ENCODE measurements at places on chromosomes 1 and 21. TPM values are rescaled to one million over a fixed set of nuclear protein-coding genes. Genes with fewer than 3 reads are reported as not detected.

- H3K36me3 ChIP-seq: no peaks in the 10 kb centered on the region
- no peaks in the 10 kb centered on the region for H3K4me1 ChIP-seq
- H3K27me3 ChIP-seq: peaks cover 9% of the 10 kb centered on the region
- peak; percentile 53 for DNase-seq
Measured at GRCh38 chr1:167043752-167044488, 46.3 kb downstream of the GPA33 start.

Gene S100A1
- total RNA-seq: 0.29 TPM

Gene SORT1
- total RNA-seq: 45.1 TPM

GRCh38 chr1:66206563-66207144 lies 327.3 kb upstream of the SGIP1 start:
- H3K4me1 ChIP-seq: peaks cover 12% of the 10 kb centered on the region
- H3K27me3 ChIP-seq: no peaks in the 10 kb centered on the region
- peak overlapping the region; percentile 72 for H3K27ac ChIP-seq
- H3K36me3 ChIP-seq: no peaks in the 10 kb centered on the region
- no peak overlapping the region for H3K4me3 ChIP-seq

DNA sequence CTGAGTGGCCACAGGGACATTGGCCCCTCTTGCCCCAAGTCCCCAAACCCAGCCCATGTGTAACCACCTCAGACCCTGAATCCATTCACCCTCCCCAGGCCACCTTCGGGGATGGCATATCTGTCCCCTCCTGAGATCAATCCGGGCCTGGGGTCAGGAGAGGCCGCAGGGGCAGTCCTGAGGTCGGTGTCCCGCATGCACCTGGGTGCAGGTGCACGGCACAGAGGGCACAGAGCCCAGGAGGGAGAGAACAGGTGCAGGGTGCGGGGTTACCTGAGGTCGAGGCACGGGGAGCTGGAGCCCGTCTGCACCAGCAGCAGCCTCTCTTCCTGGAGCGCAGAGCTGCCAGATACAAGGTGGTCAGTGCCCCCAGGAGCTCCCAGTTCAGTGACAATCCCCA lies 16.8 kb downstream of the PANK4 start:
- H3K4me3 ChIP-seq: no peak overlapping the region
- no peak for DNase-seq
- no peaks in the 10 kb centered on the region for H3K4me1 ChIP-seq
- H3K27me3 ChIP-seq: peaks cover 14% of the 10 kb centered on the region

Gene C8A
- total RNA-seq: not detected

Gene CHI3L1
- total RNA-seq: 932 TPM

- H3K36me3 ChIP-seq: peaks cover 58% of the 10 kb centered on the region
- no peaks in the 10 kb centered on the region for H3K27me3 ChIP-seq
- no peak overlapping the region for H3K4me3 ChIP-seq
- no peak overlapping the region for H3K27ac ChIP-seq
Measured at GRCh38 chr1:198291036-198291435, 134.2 kb downstream of the NEK7 start.

Gene C1orf141
- not detected for total RNA-seq

Gene ANKRD45
- total RNA-seq: not detected

GRCh38 chr1:229984992-229985612 lies 81.9 kb upstream of the GALNT2 start:
- no peak for DNase-seq
- no peaks in the 10 kb centered on the region for H3K36me3 ChIP-seq
- no peaks in the 10 kb centered on the region for H3K27me3 ChIP-seq
- no peak overlapping the region for H3K4me3 ChIP-seq

Gene AKT3
- 38.7 TPM for total RNA-seq

Gene MYBPH
- total RNA-seq: 0.29 TPM

DNA sequence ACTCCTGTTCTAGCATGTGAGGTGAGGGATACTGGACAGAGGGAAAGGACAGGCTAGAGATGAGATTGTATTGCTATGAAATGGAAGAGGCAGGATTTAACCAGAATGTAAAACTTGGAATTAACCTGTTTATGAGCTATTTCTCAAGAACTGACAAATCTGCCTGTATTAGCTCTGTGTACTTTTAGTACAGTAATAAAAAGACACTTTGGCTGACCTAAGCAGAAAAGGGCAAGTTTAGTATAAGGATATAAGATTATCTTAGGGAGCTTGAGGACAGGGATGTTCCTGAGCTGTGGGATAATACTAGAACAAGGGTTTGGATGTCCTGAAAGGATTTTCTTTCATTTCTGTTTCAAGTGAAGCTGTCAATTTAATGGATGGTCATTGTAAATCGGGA lies 11.2 kb downstream of the ZCCHC17 start:
- peaks cover 20% of the 10 kb centered on the region for H3K36me3 ChIP-seq
- H3K27ac ChIP-seq: no peak overlapping the region
- no peak overlapping the region for H3K4me3 ChIP-seq

DNA sequence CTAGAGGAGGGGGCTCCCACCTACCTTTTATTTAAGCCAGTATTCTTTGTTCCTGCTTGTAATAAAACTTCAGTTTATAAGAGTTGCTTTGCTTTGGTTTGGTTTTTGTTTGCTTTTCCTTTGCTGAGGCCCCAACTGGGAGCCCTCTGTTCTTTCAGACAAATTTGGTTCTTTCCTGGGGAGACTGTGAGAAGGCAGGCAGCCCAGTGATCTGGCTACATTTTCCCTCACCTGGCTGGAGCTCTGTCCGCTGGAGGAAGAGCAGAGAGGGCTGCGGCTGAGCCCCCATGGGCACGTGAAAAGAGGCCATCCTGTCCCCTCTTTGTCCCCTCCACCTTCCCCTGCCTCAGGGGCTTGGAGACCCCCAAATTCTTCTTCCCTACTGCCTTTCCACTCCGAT lies 7.3 kb upstream of the SFN start:
- H3K27me3 ChIP-seq: no peaks in the 10 kb centered on the region
- no peak overlapping the region for H3K4me3 ChIP-seq
- H3K36me3 ChIP-seq: peaks cover 44% of the 10 kb centered on the region

DNA sequence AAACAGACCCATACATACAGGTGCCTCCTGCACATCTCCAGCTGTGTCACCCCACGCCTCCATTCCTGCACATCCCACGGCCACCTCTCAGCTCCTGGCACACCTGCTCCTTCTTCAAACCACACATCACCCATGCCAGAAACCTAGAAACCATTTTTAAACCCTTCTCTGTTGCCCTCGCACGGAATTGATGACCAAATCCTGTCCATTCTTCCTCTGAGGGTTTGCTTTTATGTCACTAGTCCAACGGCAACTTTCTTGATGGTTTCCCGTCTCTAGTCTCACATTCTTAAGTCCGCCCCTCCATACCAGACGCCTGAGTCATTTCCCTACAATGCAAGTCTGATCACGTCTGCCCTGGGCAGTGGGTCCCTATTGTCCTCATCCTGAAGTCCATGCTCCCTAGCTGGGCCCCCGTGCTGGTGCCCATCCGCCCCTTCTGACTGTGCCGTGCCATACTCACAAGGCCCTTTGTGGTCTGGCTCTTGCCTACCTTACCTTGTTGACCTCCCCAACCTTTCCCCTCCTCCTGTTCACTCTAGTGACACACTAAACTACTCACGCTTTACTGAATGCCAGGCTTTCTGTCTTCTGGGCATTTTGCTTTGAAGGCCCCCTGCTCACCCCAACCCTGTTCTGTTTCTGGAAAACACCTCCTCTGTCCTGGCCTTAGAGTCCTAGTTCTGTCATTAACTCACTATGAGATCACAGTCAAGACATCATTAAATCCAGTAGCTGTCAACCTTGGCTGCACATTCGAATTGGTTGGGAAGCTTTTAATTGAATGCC lies 17.6 kb downstream of the SLC2A1 start:
- peak overlapping the region; percentile 96 for H3K27ac ChIP-seq
- peak; percentile 87 for DNase-seq
- peak overlapping the region; percentile 25 for H3K4me3 ChIP-seq
- no peaks in the 10 kb centered on the region for H3K27me3 ChIP-seq
- H3K36me3 ChIP-seq: peaks cover 11% of the 10 kb centered on the region

DNA sequence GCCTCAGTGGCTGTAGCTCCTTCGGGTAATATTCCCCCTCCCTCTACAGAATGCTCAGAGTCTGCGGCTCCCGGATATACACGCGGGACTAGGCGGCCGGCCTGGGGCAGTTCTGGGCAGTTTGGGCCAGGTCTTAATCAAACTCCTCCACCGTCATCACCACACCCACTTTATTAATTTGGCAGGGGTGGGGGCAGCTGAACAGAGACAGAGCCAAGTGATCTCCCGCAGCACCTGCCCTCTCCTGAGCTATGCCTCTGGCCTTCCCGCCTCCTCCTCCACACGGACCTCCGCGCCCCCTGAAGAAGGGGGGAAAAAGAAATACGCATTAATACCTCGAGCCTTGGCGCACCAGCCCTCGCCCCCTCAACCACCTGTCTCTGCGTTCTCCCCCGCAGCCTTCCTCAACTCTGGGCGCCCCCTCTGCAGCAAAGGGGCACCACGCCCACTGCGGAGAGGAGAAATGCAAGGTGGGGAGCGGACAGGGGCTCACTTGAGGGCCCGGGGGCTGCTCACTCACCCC lies 42.6 kb downstream of the CD34 start:
- H3K4me1 ChIP-seq: peaks cover 24% of the 10 kb centered on the region
- peak; percentile 89 for DNase-seq
- H3K27me3 ChIP-seq: no peaks in the 10 kb centered on the region
- H3K27ac ChIP-seq: peak overlapping the region; percentile 74
- H3K4me3 ChIP-seq: peak overlapping the region; percentile 92

Gene NHLH1
- under 0.01 TPM for total RNA-seq

Gene CHD1L
- 25.6 TPM for total RNA-seq

Gene FGR
- 0.36 TPM for total RNA-seq

Gene HEYL
- under 0.01 TPM for total RNA-seq

DNA sequence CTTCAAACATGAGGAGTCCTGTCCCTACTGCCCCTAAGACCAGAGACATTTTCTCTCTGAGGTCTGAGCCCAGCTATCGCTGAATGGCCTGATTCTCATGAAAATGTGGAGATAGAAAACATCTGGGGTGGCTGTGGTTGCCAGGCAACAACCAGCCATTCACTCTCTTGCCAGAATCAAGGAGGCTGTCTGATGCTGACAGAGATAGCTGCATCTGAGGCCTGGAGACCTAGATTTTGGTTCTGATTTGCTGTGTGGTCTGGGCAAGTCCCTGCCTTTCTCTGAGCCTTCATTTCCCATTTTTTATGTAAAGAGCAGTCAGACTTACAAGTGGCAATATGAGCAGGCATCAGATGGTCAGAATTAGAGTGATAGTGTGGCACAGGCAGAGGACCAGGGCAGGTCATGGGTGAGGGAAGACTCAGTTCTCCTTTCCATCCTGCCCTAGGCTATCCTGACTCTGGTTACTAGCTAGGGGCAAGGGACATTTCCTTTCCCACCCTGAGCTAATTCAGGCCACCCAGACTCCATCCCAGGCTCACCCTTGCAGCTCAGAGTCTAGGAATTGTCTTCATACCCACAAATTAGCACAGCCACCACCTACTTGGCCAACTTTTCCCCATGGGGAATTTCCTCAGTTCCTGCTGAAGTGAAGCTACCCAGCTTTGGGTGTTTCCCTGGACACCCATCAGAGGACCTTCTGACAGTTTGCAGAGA lies 20.0 kb upstream of the RNF19B start:
- no peak overlapping the region for H3K4me3 ChIP-seq
- no peak for DNase-seq
- H3K27me3 ChIP-seq: no peaks in the 10 kb centered on the region
- no peaks in the 10 kb centered on the region for H3K36me3 ChIP-seq
- peaks cover 26% of the 10 kb centered on the region for H3K4me1 ChIP-seq
- no peak overlapping the region for H3K27ac ChIP-seq

- H3K27ac ChIP-seq: no peak overlapping the region
- DNase-seq: no peak
- no peak overlapping the region for H3K4me3 ChIP-seq
Measured at GRCh38 chr1:187276677-187277076, 447.9 kb downstream of the PLA2G4A start.

DNA sequence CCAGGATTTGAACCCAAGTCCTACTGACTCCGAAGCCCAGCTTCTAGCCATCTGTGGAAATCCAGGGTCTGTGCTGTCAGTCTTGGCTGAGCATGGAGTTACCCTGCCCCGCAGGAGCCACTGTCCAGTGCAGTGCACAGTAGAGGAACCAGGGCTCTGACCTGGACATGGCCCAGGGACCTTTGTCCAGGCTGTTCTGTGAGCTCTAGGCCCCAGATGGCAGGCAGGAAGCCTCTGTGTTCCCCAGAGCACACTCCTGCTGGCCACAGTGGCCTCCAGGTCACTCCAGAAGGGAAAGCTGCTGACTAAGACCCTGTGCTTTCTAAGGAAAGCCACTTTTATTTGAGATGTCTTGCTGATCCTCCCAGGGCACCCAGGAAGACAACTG lies 13.8 kb downstream of the S100A7A start:
- H3K4me3 ChIP-seq: no peak overlapping the region
- H3K27me3 ChIP-seq: no peaks in the 10 kb centered on the region
- H3K4me1 ChIP-seq: no peaks in the 10 kb centered on the region

DNA sequence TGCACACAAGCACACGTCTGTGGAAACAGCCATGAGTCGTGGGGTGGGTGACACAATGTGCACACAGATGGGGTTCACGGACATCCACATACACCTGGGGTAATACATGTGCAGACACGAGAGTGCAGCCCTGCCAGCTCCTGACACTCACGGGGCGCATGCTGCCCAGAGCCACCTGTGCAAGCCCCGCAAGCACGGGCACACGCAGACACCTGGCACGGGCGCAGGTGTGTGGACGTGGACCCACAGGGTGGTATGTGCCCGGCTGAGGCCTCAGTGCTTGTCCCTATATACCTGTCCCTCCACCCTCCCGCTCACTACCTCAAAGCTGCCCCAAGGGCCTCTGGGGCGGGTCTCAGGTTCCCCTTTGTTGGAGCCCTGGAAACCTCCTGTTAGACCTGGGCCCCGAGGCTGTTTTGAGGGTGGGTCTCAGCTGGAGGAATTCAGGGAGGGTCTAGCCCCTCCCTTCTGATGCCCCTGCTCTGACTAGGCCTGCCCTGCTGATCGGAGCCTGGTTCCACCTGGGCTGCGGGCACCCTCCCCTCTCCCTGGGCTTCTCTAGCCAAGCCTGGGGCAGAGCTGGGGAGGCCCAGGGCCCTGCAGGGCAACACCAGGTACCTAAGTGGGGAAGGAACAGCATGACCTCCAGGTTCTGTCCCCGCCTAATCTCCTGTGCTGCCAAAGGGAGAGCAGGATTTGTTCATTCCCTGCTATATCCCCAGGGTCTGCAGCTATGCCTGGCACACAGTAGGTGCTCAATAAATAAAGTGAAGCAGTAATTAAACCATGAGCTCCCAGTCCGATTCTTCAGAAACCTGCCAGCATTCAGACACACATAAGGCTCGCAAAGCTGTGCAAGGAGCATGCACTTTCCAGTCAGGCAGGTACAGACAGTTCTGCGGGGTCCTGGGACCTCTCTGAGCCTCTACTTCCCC lies 49.1 kb downstream of the DMRTB1 start:
- peaks cover 20% of the 10 kb centered on the region for H3K4me1 ChIP-seq
- H3K36me3 ChIP-seq: no peaks in the 10 kb centered on the region
- peaks cover 4% of the 10 kb centered on the region for H3K27me3 ChIP-seq
- H3K4me3 ChIP-seq: no peak overlapping the region
- peak; percentile 74 for DNase-seq

GRCh38 chr1:63669151-63669961 lies 76.1 kb downstream of the PGM1 start:
- no peak overlapping the region for H3K4me3 ChIP-seq
- H3K27me3 ChIP-seq: no peaks in the 10 kb centered on the region
- peaks cover 3% of the 10 kb centered on the region for H3K4me1 ChIP-seq
- H3K27ac ChIP-seq: no peak overlapping the region
- no peaks in the 10 kb centered on the region for H3K36me3 ChIP-seq
- no peak for DNase-seq

Gene BCAN
- total RNA-seq: not detected
